ENCODE measurements at places on chromosomes 13 and 19.

DNA sequence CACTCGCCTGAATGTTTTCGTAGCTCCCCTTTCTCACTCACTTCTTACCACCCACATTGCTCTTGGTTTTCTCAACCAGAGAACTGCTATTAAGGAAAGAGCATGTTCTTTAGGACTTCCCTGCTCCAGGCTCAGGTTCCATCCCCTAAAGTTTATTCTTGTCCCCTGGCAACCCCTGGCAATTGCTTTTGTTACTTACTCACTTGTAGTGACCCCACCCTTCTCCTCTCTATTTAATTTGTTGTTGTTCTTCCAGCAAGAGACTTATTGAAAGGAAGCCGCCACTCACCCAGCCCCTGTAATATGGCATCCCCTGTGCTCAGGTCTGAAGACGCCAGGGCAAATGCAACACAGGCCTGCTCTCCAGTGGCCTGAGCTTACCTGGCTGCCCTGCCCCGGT, 233.7 kb upstream of the SOX21 start:
- H3K4me1 ChIP-seq: no peaks in the 10 kb centered on the region
- H3K36me3 ChIP-seq: no peaks in the 10 kb centered on the region
- H3K4me3 ChIP-seq: no peak overlapping the region
- no peak for DNase-seq
- H3K27me3 ChIP-seq: peaks cover 25% of the 10 kb centered on the region

- no peaks in the 10 kb centered on the region for H3K27me3 ChIP-seq
- peaks cover 5% of the 10 kb centered on the region for H3K4me1 ChIP-seq
- H3K36me3 ChIP-seq: peaks cover 72% of the 10 kb centered on the region
- no peak overlapping the region for H3K27ac ChIP-seq
Measured at GRCh38 chr19:47699360-47699917, 13.8 kb upstream of the EHD2 start.

GRCh38 chr13:77836423-77836822, 82.2 kb downstream of the EDNRB start:
- no peak overlapping the region for H3K4me3 ChIP-seq
- peaks cover 43% of the 10 kb centered on the region for H3K4me1 ChIP-seq
- no peaks in the 10 kb centered on the region for H3K27me3 ChIP-seq
- H3K27ac ChIP-seq: no peak overlapping the region
- H3K36me3 ChIP-seq: no peaks in the 10 kb centered on the region

DNA sequence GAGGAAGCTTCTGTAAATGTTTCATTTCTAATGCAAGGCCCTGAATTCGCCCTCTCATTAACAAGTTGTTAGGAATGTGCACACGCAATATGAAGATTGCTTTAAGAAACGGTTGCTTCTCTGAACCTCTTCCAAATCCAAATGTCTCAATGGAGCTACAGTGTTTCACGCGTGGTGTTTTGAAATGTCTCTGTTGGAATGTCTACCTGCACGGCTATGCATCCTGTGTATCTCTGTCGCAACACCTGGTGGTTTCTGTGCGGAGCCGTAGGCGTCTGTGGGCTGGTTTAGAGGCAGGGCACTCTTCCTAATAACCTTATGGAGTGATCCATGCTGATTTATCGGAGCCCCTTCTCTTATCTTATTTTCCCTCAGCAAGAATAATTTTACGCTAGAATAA, 1584.2 kb upstream of the SLC10A2 start:
- H3K4me1 ChIP-seq: no peaks in the 10 kb centered on the region
- no peaks in the 10 kb centered on the region for H3K36me3 ChIP-seq
- no peaks in the 10 kb centered on the region for H3K27me3 ChIP-seq
- no peak for DNase-seq
- H3K27ac ChIP-seq: no peak overlapping the region
